Right lung (tissue), 10 donors: ENCODE measurements at places on chromosomes 13 and 19. TPM values are rescaled to one million over a fixed set of nuclear protein-coding genes. Genes with fewer than 3 reads are reported as not detected.

GRCh38 chr13:84118839-84119409, 236.7 kb upstream of the SLITRK1 start:
- DNase-seq, result no peak

PRR22 gene
- polyA plus RNA-seq, result 1.1 TPM

DNA sequence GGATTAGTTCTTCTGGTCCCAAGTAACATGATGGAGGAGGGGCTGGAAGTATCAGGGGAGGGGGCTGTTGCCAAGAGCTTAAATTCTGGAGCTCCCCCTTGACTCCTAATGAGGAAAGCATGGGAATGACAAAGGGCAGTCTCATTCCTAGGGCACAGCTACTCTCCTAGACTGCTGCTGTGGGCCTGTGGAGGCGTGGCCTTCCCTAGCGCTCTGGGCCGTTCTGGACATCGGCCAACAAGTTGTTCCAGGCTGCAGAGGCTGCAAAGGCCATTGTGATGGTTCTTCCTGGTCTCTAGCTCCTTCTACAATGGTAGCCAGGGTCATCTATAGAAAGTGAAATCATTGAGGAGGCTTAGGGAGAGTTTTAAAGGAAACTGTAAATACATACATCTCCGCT, 916.6 kb downstream of the DIAPH3 start:
- no peak for DNase-seq

GRCh38 chr13:95636853-95637252, 7.7 kb downstream of the DZIP1 start:
- DNase-seq, result no peak

GRCh38 chr13:38398711-38399493, 49.3 kb downstream of the UFM1 start:
- peak; percentile 18 for DNase-seq

- DNase-seq, result no peak
Observed at GRCh38 chr19:12937093-12937926, 1.1 kb upstream of the CALR start.

DNA sequence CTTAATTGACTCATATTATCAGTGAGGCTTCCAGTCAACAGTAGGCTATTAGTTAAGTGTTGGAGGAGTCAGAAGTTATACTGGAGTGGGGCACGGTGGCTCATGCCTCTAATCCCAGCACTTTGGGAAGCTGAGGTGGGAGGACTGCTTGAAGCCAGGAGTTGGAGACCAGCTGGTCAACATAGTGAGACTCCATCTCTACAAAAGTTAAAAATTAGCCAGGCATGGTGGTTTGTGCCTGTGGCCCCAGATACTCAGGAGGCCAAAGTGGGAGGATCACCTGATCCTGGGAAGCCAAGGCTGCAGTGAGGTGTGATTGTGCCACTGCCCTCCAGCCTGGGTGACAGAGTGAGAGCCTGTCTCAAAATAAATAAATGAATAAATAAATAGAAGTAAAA, 53.2 kb downstream of the COMP start:
- DNase-seq, result no peak

GRCh38 chr19:16376649-16377048, 52.0 kb downstream of the KLF2 start:
- DNase-seq, result no peak
